ENCODE measurements at places on chromosomes 3 and 15. TPM values are rescaled to one million over a fixed set of nuclear protein-coding genes. Genes with fewer than 3 reads are reported as not detected.

DNA sequence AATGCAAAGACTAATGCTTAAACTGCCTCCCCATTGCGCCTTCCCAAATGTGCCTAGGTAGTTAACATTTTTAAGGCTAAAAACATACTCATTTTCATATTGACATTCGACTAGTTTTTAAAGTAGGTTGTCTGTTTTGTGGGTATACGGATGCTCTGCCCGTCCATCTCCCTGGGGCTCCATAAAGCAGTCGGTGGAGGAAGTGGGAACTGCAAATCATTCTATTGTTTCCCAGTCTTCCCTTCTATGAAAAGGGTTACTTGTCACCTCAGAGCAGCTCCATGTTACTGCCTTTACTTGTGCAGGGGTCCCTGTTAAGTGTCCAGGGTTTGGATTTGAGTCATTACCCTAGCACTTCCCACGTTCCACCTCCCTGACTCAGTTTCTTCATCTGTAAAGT lies 10.9 kb downstream of the CHCHD6 start:
- no peak for DNase-seq

GRCh38 chr3:192409838-192410683 lies 317.3 kb downstream of the FGF12 start:
- no peak for DNase-seq

GRCh38 chr15:63860555-63860954 lies 26.8 kb upstream of the HERC1 start:
- DNase-seq, result no peak

The EPB42 gene
- not detected for total RNA-seq

The PLA2G4E gene
- total RNA-seq, result not detected

GRCh38 chr3:184944241-184944640 lies 132.3 kb downstream of the VPS8 start:
- DNase-seq, result no peak

The GHSR gene
- not detected for total RNA-seq

DNA sequence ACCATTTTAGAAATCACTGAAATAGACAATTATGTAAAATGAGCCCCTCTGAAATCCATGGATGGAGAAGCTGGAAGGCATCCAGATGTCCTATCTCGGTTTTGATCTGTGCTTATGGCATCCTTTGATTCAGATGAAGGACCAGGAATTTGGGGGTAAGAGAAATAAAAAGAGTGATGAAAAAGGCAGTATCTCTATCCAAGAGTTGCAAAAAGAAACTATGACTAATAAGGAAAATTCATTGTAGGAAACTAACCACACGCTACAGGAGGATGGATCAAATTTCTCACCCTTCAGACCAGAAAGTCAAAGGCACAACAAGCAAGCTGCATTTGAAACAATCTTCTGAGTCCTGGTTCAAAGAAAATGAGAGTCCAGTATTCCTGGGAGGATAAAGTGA lies 34.8 kb downstream of the SRGAP3 start:
- DNase-seq, result no peak

The ZNF774 gene
- total RNA-seq, result 2.3 TPM

GRCh38 chr3:194054016-194054415 lies 81.9 kb upstream of the HES1 start:
- no peak for DNase-seq

- no peak for DNase-seq
Observed at GRCh38 chr3:59304296-59304695, 254.5 kb upstream of the CFAP20DC start.

DNA sequence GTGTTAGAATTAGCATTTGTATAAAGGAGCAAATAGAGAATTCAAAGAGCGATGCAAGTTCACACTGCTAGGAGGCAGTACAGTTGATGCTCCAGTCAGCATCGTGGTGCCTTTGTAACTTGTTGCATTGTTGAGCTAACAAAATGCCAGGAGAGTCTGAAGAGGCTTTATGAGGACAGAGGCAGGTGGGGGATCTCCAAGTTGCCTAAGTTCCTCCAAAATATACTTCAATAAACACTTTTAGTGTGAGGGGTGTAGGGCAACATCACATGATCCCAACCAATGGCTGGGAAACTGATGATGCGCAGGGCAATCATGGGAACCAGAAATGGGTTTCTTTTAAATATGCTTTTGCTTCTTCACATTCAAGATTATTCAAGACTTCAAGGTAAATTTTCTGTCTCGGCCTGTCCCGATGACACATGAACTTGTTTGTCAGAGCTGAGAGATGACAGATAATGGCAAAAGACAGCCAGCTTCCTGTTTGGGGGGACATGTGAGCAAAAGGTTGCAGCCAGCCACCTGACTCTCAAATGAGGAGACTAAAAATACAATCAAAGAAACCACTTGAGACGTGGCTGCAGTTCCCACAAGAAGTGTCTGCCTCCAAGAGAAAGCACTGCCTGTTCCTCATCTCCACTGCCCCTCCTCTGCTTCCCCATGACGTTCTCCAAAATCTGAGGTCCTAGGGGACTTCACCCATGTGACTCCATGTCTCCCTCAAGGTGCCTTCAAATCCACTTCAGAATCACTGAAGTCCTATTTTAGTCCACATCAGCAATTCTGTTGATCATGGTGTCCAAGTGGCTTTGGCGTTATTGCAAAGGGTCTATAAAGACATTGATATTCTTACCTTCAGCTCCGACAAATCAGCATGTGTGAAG lies 39.3 kb downstream of the KLHL6 start:
- no peak for DNase-seq
